ENCODE measurements at places on chromosomes 7 and 10. TPM values are rescaled to one million over a fixed set of nuclear protein-coding genes. Genes with fewer than 3 reads are reported as not detected.

The EPHB4 gene
- total RNA-seq = 25.0 TPM

The DGKI gene
- total RNA-seq = 5.9 TPM

DNA sequence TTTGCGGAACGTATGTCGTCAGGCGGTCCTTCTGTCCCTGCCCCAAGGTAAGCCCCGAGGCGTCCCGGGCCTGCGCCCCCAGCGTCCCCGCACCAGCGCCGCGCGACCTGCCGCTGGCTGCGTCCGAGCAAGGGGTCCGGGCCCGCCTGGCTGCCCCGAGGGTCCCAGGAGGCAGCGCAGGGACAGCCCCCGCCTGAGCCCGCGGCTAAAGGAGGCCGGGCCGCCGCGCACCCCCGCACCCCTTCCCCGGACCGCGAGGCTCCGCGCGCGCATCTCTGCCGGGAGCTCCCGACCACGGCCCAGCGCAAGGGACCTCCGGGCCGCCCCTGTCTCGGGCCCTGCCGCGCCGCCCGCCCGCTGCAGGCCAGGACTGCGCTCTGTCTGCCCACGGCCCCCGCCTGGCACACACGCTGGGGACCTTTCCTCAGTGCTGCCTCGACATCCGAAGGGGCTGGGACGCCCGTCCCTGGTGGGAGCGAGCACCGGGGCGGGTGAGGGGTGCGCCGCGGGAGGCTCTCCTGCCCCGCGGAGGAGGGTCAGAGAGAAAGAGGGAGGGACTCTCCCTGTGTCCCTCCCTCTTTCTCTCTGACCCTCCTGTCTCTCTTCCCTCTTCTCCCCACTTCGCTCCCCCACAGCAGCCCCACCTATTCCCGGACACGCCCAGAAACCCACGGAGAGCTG is 25.0 kb downstream of the SHH start:
- DNase-seq = no peak

GRCh38 chr7:137619181-137619580 is 227.6 kb downstream of the DGKI start:
- no peak for DNase-seq

DNA sequence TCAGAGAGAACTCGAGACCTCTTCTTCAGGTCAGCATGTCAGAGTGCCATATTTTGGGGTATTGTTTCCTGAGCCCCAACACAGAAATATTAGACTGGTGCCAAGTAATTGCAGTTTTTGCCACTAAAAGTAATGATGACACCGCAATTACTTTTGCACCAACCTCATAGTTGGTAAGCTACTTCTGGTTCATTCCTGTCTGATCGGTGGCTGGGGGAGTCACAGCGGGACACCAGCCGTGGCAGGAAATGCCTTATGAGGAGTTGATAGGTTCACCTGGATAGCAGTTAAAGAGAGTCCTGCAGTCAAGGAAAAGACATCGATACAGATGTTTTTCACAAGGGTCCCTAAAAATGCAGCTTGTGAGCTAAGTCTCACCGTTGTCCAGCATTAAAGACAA is 23.9 kb upstream of the ATP6V0A4 start:
- DNase-seq = no peak

The TRIM74 gene
- total RNA-seq = not detected

The NPTX2 gene
- 3.8 TPM for total RNA-seq

The TRIP6 gene
- total RNA-seq = 41.6 TPM
